Activated CD4-positive, alpha-beta T cell treated with anti-CD3 and anti-CD28 coated beads for 36 hours (primary cell): ENCODE measurements at places on chromosomes 1 and 21. TPM values are rescaled to one million over a fixed set of nuclear protein-coding genes. Genes with fewer than 3 reads are reported as not detected.

Gene TFF2
- not detected for total RNA-seq

DNA sequence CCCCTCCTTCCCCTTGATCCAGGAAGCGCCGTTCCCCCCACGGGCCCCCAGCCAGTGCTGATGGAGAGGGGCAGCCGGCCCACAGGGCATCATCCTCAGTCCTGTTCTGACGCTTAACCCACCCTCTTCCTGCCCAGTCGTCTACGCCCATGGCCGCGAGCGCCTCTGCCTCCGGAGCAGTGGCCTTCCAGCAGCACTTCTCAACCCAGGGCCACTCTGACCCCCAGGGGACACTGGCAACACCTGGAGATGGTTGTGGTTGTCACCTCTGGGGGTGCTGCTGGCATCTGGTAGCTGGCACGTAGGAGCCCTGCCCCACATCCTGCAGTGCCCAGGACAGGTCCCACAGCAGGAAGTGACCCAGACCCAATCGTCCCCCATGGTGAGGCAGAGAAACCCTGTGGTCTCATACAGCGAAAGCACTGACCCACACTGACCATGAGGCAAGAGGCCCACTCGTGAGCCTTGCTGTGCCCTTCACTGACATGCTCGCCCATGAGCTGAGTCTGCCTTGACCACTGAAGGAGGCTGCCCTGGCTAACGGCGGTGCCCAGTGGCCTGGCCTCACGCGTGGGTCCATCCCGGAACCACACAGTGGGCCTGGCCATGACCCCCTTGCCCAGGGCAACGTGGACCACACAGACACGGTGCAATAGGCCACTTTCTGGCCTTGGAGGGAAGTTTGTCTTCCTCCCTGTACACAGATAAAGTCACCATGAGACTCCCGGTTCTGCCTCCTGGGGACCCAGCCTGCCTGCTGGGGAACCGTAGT is 96.8 kb upstream of the ARHGEF16 start:
- no peak for DNase-seq

- DNase-seq: peak; percentile 47
Measured at GRCh38 chr1:156165083-156165482, 11.7 kb downstream of the SEMA4A start.

GRCh38 chr1:31548907-31549808 is 27.2 kb upstream of the TINAGL1 start:
- DNase-seq: peak; percentile 93

DNA sequence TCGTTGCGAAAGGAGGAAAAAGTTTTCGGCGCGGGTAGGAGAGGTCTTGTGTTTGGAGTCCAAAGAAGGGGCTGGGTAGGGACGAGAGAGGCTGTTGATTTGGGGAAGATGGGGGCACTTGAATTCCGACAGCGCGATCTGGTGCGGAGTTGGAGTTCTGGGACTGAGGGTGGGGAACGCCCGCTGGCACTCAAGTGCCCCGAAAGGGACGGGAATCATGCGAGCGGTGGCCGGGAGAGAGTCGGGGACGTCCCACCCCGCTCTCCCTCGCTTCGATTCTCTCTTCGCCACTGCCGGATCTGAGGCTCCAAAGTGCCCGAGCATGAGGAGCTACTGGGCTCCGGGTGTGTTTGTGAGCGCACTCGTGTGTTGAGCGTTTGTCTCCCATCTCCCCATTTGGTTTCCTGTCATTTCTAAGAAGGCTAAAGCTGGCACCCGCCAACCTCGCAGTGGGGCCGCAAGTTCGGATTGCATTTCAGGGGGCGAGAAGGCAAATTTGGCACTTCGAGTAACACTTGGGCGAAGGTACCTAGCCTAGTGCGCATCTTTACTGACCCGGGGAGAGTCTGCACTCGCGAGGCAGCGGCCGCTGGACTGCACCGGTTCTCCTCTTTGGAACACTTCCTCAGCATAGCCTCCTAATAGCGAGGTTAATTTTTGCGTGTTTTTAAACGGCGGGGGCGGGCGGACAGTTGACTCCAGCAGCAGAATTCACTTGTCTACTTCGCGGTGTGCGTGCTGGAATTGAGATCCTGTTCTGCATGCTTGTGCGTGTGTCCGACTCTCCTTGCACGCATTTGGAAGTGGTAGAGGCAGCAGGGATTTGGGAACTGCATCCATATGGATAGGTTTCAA is 1.2 kb downstream of the CHRM3 start:
- peak; percentile 21 for DNase-seq

Gene SPRR4
- not detected for total RNA-seq

Gene KCNJ9
- total RNA-seq: 0.05 TPM

DNA sequence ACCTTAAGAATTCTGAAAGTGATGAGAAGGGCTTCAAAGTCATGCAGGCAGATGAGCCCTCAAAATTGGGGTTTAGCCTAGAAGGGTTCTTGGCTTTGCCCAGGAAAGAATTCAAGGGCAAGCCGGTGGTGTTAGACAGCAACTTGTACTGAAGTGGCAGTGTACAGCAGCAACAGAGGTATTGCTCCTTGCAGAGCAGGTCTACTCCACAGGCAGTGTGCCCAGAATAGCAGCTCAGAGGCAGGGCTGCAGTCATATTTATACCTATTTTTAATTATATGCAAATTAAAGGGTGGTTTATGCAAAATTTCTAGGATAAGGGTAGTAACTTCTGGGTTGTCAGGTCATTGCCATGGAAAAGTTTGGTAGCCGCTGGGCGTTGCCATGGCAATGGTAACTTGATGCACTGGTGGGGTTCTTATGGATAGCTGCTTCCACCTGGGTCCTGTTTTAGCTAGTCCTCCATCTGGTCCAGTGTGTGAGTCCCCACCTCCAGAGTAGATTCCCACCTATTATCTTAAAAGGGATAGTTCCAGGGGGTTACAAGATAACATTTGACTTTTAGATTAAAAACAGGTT is 57.9 kb upstream of the CR2 start:
- no peak for DNase-seq

DNA sequence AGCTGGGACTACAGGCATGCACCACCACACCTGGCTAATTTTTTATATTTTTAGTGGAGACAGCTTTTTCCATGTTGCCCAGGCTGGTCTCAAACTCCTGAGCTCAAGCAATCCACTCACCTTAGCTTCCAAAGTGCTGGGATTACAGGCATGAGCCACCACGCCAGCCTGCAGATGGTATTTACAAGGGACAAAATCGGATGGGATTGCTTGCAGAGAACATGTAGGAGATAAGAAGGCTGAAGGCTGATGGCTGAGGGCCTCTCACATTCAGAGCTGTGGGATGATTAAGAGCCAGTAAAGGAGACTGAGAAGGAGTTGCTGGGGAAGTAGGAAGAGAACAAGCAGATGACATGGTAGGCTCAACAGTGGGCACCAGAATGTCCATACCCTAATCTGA is 24.0 kb upstream of the QSOX1 start:
- no peak for DNase-seq

- DNase-seq: no peak
Measured at GRCh38 chr1:50103615-50104081, 5.1 kb upstream of the ELAVL4 start.

DNA sequence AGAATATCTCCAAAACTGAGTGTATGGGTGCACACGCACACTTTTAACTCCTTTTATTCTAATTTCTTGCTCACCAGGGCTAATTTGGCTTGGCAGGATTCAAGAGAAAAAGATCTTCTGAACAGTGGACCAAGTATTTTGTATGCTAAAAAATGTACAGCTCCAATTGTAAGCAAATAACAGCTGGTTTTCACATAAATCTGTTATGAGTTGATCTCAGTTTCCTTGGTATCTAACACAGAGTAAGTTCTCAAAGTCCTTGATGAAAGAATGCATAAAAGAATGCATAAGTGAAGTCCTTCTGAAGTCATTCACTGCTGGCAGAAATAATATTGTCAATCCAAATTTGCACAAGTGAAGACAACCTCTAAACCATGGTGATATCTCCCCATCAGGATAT is 213.0 kb downstream of the OMA1 start:
- no peak for DNase-seq

Gene BMP8A
- 0.16 TPM for total RNA-seq
